ENCODE measurements at places on chromosomes 3 and 15.
A peak's percentile ranks its signal among the peaks of the same experiment; 100 is the strongest.

DNA sequence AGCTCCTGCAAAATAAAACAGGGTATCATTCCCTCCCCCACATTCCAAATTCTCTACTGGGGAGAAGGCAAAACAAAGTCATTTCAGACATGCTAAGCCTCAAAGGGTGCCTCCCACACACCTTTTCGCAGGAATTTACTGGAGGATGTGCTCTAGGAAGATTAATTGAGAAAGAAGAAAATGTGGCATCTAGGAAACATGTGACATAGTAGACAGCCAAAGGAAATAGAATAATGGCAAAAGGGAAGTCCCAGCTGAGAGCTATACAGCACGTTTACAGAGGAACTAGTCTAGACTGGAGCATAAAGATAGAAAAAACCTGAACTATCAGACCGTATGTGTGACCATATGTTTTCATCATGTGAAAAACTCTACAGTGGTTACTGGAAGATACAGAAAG, 58.8 kb upstream of the MELTF start:
- DNase-seq: no peak

DNA sequence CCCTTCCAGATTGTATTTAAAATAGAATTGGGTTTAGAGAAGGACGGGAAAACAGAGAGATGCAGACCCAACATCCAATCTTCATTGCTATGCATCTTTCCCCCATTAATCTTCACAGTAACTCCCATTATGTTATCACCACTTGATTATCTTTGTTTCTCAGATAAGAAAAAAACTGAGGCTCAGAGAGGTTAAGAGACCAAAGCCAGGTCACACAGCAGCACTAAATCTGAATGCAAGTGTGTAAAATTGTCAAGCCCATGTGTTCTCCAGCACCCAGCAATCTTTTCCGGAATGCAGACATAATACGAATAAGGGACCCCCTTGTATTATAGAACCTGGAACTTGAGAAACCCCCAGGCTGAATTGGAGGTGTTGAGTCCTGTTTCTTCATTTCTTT, 80.5 kb upstream of the TRIM42 start:
- no peak for DNase-seq

GRCh38 chr3:124793054-124793739, 62.9 kb downstream of the UMPS start:
- DNase-seq: no peak

GRCh38 chr15:76964157-76964556, 30.8 kb upstream of the PSTPIP1 start:
- no peak for DNase-seq

DNA sequence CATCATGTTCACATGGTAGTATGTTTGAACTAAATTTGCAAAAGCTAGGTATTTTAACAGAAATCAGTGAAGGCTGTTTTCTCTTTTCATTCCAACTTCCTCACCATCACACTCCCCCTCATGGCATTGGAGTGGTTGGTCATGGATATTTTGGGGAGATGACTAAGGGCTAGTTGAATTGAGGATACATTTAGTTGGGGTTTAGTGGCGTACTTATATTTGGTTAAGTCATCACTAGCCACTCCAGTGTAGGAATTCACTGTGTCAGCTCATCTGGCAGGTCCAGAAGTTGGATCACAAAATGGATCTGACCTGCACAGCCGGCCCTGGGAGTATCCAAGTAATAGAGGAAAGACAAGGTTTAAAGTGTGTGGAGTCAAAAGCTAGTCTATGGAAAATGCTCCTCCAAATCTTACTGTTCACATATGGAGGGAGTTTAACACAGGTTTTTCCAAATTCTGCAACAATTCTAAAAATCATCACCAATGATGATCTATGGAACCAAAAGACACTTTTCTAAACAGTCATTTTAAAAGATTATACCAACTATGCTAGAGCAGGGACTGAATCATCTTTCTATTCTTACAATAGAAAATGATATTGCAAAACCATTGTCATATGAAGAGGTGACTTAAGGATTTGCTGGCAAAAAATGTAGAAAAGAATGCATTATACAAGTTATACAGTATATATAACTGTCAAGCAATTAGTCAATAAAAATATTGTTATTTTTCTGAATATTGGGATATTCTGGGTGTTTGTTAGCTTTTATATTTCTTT, 247.8 kb upstream of the PEX5L start:
- DNase-seq: no peak

GRCh38 chr15:69417581-69417980, 3.4 kb downstream of the KIF23 start:
- DNase-seq: no peak

GRCh38 chr3:106371971-106372805, 503.4 kb upstream of the CBLB start:
- no peak for DNase-seq

DNA sequence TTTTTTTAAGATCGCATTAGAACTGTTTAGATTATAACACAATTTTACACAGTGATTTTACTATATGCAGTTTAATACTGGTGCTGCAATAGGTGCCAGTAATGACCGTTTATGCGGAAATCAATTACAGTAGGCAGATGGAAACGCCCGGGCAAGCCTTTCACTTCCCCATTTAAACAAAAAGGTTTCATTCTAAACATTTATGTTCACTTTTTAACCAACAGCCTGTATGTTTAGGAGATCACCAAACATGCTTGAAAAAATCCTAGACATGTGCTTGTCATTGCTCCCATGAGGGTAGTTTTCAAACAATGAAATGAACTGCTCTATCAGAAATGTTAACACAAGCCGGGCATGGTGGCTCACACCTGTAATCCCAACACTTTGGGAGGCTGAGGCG, 2.7 kb downstream of the BNIP2 start:
- DNase-seq: no peak

DNA sequence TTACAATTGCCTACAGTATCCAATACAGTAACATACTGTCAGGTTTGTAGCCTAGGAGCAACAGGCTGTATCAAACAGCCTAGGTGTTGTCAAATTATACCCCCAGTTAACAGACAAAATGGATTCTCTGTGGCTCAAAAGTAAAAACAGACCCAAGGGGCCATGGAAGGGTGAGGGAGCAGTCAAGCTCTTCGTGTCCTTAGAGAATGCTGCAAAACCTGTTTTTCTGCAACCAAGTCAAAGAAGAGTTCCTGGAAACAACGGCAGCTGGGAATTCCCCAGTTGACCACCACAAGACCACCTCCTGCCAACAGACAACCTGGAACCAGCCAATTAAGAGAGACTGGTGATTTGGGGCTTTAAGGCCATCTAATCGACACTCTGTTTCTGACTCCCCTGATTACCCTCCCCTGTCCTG, 11.1 kb upstream of the THUMPD3 start:
- DNase-seq: no peak

DNA sequence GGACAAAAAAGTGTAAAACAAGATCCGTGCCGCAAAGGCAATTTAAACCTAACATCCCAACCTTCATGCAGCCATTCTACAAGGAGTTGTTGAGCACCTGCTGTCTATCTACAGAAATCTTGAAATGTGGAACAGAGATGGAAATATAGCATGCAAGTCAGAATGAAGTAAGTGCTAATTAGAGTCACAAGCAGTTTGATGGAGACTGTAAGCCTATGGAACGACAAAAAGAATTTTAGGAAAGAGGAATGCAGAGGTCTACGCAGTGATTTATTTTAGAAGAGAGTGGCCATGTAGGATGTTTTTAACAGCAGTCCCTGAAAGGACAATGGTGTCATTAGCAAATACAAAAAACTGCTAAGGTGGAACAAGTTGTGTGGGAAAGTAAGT, 851 bp upstream of the DCBLD2 start:
- DNase-seq: no peak

- DNase-seq: peak; percentile 78
These were observed 7.1 kb downstream of the ELL3 start for GRCh38 chr15:43769584-43770228.
